Adrenal gland (tissue), 19 donors: ENCODE measurements at places on chromosomes 6 and 20. TPM values are rescaled to one million over a fixed set of nuclear protein-coding genes. Genes with fewer than 3 reads are reported as not detected.

Gene SNX5
- polyA plus RNA-seq = 160 TPM

Gene RBBP9
- 5.6 TPM for polyA plus RNA-seq

Gene GRM1
- polyA plus RNA-seq = 0.03 TPM

Gene KCNK16
- not detected for polyA plus RNA-seq

GRCh38 chr6:99416892-99417767 is 8.0 kb downstream of the PNISR start:
- DNase-seq = no peak

Gene HLA-B
- polyA plus RNA-seq = 618 TPM

- no peak for DNase-seq
Observed at GRCh38 chr6:35474131-35474941, 6.1 kb downstream of the RPL10A start.

DNA sequence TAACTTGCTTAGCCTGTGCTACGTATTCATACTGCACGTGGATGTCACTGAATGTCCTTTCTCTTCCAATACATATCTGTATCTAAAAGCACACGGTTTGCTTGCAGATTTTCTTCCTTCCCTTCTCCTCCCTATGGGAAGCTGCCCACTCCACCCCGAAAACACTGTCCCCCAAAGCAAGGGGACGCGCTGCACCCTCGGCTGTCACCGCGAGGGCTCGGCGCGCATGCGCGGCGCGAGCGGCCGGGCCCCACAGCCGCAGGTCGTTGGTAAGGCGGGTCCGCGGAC is 659 bp downstream of the TMX4 start:
- DNase-seq = peak; percentile 52

Gene SNAP25
- 35.9 TPM for polyA plus RNA-seq

Gene ME1
- 26.4 TPM for polyA plus RNA-seq

- DNase-seq = no peak
Observed at GRCh38 chr20:40942775-40943174, 85.8 kb upstream of the TOP1 start.

DNA sequence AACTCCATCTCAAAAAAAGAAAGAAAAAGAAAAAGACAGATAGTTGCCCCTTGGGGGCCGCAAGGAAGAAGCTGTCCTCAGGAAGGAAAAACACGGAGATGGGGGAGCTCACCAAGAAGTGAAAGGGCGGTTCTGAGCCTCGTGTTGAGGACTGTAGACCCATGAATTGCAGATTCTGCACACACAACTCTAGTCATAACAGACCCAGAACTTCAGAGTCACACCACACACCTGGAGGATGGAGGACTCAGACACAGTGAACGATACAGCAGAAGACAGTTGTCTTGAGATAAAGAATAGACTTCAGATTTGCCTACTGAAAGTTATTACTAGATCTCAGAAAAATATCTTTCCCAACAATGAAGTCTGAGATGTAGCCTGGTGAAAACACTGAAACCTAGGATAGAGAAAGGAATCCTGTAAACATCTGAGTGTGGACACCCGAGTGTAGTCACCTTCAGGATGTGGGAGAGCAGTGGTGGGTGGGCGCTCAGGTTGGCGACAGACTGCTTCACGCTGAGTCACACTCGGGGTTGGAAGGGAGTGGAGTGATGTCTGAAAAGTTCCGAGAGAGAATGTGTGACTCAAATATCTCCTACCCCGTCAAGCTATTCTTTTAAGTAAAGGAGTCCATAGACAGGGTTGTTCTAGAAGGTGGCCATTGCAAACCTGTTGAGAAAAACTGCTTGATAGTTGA is 88.1 kb downstream of the MAP3K4 start:
- no peak for DNase-seq

Gene FAM83C
- not detected for polyA plus RNA-seq

- DNase-seq = no peak
Observed at GRCh38 chr6:80433010-80433672, 326.7 kb downstream of the BCKDHB start.

DNA sequence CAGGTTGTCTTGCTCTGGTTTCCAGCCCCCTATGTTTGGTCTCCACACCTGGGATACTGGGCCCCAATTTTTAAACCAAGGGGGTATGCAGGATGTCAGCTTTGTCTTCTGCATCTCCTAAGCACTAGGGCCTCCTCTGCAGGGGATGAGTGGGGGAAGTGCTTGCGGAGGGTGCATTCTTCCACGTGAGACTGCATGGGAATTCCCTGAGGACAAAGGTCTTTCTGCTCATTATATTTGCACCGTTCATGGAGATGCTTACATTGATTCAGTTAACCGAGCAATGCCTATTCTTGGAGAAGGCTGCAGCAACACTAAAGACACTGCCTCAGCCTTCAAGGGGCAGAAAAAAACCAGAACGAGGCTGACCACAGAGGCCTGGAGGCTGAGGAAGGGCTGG is 45.4 kb downstream of the RAB44 start:
- no peak for DNase-seq

GRCh38 chr6:21158149-21158548 is 435.4 kb upstream of the SOX4 start:
- DNase-seq = no peak

GRCh38 chr20:48698507-48699267 is 129.1 kb downstream of the PREX1 start:
- no peak for DNase-seq

- peak; percentile 62 for DNase-seq
Observed at GRCh38 chr6:56713254-56713672, 70.6 kb upstream of the DST start.

- no peak for DNase-seq
Observed at GRCh38 chr6:39196673-39197091, 32.6 kb downstream of the KCNK5 start.

- DNase-seq = no peak
Observed at GRCh38 chr6:137403855-137404254, 90.3 kb downstream of the OLIG3 start.

DNA sequence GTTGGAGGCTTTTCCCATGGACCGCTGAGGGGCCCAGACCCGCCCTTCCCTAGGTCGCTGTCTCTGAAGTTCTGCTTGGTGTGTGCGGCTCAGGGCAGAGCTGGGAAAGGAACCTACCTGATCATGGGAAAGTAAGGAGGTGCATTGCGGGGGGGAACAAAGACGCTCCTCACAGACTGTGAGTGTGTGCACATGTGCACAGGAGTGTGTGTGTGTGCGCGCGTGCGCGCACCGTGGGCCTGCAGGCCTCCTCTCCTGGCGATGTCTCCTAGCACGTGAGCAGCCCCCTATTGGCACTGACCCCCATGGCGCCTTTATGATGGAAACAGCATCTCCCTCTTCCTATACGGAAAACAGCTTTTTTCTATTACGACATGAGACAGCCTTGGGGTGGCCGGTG is 224.1 kb downstream of the TAF4 start:
- no peak for DNase-seq

DNA sequence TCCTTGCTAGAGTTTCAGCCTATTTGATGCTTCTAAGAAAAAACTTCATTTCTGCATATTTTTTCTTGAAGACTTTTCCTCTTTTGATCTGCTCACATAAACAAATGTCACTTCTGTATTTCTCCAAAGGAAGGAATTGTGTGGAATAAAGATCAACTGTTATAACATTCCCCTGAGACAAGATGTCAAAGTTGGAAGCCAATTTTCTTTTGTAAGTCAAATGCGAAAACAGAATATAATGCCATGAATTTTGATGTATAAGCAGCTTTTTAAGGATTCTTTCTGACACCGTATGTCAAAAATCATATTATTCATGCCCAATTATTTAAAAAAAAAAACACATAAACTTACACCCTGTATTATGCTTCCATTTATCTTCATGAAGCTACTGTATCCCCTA is 70.3 kb upstream of the NHSL1 start:
- no peak for DNase-seq

GRCh38 chr6:169949511-169950097 is 198.2 kb downstream of the ERMARD start:
- peak; percentile 1 for DNase-seq

GRCh38 chr20:19222520-19223040 is 10.1 kb downstream of the SLC24A3 start:
- no peak for DNase-seq

DNA sequence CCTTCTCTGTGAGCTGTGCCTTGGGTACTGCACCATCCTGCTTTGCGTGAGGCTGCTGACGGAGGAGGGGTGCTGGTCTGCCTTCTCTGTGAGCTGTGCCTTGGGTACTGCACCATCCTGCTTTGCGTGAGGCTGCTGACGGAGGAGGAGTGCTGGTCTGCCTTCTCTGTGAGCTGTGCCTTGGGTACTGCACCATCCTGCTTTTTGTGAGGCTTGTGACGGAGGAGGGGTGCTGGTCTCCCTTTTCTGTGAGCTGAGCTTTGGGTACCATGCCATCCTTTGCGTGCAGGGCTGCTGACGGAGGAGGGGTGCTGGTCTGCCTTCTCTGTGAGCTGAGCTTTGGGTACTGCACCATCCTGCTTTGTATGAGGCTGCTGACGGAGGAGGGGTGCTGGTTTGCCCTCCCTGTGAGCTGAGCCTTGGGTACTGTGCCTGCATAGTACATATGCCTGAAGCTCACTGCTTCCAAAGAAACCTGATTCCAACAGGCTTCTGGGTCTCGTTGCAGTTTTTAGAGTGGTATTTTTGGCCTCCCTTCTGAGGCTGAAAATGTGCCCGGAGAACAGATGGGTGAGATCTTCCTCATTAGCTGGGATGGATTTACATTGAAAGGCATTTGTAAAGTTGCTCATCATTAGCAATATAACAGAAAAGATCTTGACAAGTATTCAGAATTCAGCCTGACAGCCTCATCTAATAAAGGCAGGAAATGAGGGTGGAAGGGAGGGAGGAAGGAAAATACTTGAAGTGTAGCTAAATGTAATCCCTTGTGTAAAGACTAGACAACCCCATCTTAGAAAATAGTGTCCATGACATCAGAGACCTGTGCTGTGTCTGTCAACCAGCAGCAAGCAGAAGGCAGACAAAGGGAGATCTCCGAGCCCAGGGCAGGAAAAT is 46.8 kb upstream of the UNC93A start:
- no peak for DNase-seq
